ENCODE measurements at places on chromosomes 6 and 20. TPM values are rescaled to one million over a fixed set of nuclear protein-coding genes. Genes with fewer than 3 reads are reported as not detected.

GRCh38 chr20:46020555-46020954, 8.5 kb upstream of the SLC12A5 start:
- no peak for DNase-seq

DNA sequence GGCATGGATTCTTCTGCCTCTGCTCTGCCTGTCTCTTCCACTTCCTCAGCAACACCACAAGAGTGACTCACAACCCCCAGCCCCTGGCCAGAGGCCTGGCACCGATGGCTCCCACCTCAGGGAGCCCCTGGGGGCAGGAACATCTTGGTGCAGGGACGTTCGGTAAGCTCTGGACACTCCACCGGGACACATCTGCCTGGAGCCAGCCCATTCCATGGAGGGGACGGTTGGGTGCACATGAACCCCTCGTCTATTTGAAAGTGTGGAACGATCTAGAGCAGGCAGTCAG, 246.5 kb downstream of the ERMARD start:
- DNase-seq = no peak

DNA sequence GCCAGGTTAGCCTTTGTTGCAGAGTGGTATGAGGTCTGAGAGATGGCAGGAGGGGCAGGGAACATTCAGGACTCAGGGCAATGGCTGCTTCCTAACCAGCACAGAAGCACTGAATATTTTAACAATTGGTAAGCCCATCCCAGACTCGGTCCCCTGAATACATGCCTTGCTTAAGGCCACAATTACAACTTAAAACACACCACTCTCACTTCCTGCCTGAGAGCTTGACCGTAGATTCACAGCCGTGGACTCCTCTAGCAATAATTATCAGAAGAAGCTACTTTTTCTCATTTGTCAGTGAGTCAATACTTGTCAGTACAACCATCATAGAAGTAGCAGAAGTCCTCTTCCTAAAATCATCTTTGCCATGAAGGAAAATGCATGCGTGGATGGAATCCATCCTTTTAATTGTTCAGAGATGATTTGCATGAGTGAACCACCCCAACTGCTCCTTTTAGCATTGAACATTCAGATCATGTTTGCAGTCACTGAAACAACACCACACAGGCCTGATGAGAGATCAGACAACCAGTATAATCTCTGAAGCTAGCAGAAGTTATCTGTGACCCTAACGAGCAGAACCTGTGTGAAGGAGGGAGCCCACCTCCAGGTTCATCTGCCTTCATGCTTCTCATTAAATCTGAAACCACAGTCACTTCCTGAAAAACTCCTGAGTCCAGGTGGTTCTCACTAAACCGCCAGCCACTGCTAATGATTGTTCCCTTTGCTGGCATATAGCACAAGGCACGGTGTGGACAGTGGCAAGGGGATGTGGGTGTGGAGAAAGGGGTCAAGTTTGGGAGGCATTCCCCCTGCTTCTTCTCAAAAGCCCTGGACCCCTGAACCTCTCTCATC, 333.9 kb upstream of the CNR1 start:
- DNase-seq = no peak

- no peak for DNase-seq
Observed at GRCh38 chr6:131999545-132000146, 48.5 kb upstream of the CCN2 start.

- DNase-seq = no peak
Observed at GRCh38 chr6:105024803-105025202, 67.9 kb downstream of the LIN28B start.

DNA sequence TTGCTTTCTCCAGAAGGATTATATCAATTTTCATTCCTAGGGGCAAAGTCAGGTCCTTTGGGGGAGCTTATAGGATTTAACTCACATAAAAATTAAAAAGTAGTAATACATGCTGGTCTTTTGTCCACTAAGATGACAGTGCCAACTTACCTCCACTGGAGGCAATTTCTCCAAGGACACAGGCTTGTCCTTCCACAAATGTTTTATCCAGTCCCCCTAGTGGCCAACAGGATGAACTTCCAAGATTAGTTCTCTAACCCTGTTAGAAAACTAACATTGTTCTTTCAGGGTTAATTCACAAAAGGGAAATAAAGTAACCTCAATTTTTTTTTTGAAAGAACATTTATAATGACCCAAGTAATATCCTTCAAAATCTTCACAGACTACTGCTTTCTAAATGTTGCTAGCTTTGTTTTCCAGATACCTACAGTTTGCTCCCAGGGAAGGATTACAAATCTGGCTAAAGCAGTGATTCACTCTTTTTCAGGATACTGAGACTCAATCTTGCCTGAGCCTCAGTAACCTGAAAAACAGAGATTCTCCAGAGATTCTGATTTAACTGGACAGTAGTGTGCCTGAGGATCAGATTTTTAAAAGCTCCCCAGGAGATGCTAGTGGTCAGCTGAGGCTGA, 31.7 kb upstream of the UBR2 start:
- DNase-seq = peak; percentile 20

The DSP gene
- 0.07 TPM for total RNA-seq
